Stimulated activated CD4-positive, alpha-beta T cell treated with anti-CD3 and anti-CD28 coated beads, Interleukin-1b, Interleukin-23, amount 100 ng/mL, for 24 hours (primary cell): ENCODE measurements at places on chromosomes 3 and 15.

- DNase-seq = no peak
Observed at GRCh38 chr3:119588112-119588511, 8.8 kb downstream of the ADPRH start.

DNA sequence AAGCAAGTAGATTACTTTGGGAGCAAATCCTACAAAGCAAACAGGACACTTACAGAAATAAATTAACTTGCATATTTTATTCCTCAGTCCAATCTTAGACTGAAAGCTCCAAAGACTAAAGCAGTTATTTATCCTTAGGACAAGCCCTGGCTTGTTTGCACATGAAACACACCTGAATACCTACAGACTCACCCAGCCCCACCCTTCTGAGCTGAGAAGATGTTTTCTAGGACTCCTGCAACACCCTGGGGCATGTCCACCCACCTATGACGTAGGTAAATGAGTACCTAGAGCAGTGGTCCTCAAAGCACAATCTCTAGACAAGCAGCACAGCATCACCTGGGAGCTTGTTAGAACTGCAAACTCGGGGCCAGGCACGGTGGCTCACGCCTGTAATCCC lies 80.8 kb downstream of the ANXA2 start:
- no peak for DNase-seq

DNA sequence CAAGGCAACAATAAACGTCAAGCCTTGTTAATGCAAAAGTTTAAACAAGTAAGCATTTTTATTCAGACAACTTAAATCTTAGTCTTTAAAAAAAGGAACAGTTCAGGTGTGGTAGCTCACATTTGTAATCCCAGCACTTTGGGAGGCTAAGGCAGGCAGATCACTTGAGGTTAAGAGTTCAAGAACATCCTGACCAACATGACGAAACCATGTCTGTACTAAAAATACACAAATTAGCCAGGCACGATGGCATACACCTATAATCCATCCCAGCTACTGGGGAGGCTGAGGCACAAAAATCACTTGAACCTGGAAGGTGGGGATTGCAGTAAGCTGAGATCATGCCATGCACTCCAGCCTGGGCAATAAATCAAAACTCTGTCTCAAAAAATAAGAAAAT lies 19.9 kb downstream of the ZBTB20 start:
- no peak for DNase-seq

- DNase-seq = no peak
Observed at GRCh38 chr3:188807006-188807405, 364.8 kb upstream of the TPRG1 start.

DNA sequence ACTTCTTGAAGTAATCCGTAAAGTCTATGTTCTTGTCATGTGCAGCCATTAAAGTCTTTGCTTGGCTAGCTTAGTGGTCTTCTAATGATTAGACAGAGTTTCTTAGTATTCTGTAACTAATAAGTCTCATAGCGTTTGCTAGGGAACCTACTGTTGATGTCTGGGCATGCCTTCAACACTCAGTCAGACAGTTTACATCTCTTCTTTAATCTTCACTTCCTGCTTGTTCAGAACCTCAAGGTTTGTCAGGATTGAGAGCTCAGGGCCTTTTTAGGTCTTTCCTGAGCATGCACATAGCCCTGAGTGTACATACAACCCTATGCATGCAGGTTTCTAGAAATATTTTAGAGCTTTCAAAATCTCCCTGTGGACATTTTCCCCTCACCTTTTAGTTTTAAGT lies 426.3 kb downstream of the AGBL1 start:
- DNase-seq = no peak

GRCh38 chr15:95068701-95069521 lies 837.5 kb downstream of the MCTP2 start:
- DNase-seq = no peak

GRCh38 chr3:76724706-76725105 lies 315.2 kb upstream of the ROBO2 start:
- no peak for DNase-seq

DNA sequence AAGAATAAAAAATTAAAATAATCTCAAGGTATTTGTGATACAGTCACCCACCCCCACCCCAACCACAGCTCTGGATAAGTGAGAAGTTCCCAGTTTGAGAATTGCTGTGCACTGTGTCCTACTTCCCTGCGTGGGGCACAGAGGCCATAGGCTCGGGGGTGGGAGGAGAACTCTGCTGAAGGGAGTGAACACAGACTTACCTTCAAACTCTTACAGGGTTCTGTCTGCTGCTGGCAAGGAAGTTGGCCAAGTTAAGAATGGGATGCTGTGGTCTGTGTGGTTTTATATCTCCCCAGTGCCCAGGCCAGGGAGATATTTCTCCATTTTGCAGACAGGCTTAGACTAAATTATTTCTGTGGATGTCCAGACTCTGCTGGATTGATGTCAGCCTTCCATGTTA lies 37.6 kb downstream of the SPTSSB start:
- DNase-seq = no peak
